ENCODE measurements at places on chromosomes 5 and 9. TPM values are rescaled to one million over a fixed set of nuclear protein-coding genes. Genes with fewer than 3 reads are reported as not detected.
A peak's percentile ranks its signal among the peaks of the same experiment; 100 is the strongest.

DNA sequence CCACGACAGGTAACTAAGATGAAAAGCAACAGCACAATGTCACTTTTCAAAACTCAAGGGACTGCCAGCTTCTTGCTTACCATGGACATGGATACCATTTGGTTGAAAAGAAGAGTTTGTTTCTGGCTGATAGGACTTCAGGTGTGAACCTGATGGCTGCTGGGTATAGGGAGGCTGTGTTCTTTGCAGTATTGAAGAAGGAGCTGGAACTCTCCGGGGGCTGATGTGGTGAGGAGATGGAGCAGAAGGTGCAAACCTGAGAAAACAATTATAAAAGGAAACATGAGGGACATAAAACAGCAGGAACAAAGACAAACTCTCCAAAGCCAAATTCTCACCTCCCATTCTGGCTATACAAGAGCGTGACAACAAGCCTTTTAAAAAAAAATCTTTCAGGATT lies 330.1 kb upstream of the RFX3 start:
- peaks cover 4% of the 10 kb centered on the region for H3K4me1 ChIP-seq
- no peak for DNase-seq
- H3K4me3 ChIP-seq: no peak overlapping the region
- H3K27ac ChIP-seq: no peak overlapping the region

GRCh38 chr5:39270225-39270848 lies 51.0 kb upstream of the FYB1 start:
- H3K27ac ChIP-seq: no peak overlapping the region
- no peaks in the 10 kb centered on the region for H3K27me3 ChIP-seq
- H3K4me3 ChIP-seq: no peak overlapping the region
- DNase-seq: no peak
- no peaks in the 10 kb centered on the region for H3K4me1 ChIP-seq

Gene BTNL3
- total RNA-seq: 0.82 TPM

DNA sequence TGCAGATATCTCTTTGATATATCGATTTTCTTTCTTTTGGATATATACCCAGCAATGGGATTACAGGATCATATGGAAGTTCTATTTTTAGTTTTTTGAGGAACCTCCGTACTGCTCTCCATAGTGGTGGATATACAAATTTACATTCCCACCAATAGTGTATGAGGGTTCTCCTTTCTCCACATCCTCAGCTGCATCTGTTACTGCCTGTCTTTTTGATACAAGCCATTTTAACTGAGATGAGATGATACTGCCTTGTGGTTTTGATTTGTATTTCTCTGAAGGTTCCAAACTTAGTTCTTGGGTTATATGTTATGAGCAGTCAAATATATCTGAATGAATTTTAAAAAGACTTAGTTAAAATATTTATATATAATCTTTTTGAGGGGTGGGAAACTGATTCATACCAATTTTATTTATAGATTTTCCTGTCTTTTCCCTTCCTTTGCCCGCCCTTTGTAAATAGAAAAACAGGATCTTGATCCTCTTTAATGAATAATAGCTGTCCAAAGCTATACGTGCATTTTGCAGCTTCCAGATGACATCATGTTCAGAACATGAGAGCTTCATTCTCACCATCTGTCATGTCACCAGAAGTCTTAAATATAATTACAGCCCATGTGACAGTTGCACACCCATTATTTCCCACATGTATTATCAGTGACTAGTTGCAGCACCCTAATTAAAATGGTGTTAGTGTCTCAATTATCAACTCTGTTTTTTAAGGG lies 6.2 kb upstream of the ARHGEF28 start:
- H3K4me1 ChIP-seq: peaks cover 16% of the 10 kb centered on the region
- no peaks in the 10 kb centered on the region for H3K36me3 ChIP-seq
- H3K4me3 ChIP-seq: no peak overlapping the region
- no peak for DNase-seq
- peaks cover 3% of the 10 kb centered on the region for H3K27me3 ChIP-seq

- H3K27ac ChIP-seq: peak overlapping the region; percentile 24
- H3K36me3 ChIP-seq: no peaks in the 10 kb centered on the region
- no peak for DNase-seq
- H3K27me3 ChIP-seq: peaks cover 8% of the 10 kb centered on the region
- peaks cover 21% of the 10 kb centered on the region for H3K4me1 ChIP-seq
- H3K4me3 ChIP-seq: no peak overlapping the region
Measured at GRCh38 chr5:160159991-160160792, 40.9 kb upstream of the PWWP2A start.

Gene GPX8
- 34.6 TPM for total RNA-seq

Gene F12
- 5.7 TPM for total RNA-seq

DNA sequence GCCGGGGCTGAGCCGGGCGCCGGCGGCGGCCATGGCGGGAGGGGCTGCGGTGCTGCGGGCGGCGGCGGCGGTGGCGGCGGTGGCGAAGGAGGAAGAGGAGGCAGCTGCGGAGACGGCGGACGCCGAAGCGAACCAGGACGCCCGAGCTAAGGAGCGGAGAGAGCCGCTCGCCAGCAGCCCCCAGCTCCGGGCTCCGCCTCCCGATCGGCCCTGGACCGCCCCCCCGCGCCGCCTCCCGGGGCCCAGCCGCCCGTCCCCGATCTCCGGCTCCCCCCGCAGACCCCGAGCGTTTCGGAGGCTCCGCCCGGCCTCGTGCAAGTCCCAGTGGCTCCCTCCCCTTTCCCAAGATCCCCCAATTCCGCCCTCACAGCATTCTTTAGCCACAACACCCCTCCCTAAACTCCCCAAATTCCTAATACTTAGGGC lies at the start of gene ASTN2:
Gene ASTN2 (minus strand): TSS at position 152 of the 426 bp plus-strand sequence. CDS start 119 bp downstream, at position 33.
- H3K27ac ChIP-seq: peak within 1 kb of the TSS; percentile 44
- H3K4me3 ChIP-seq: peak within 1 kb of the TSS; percentile 90
- H3K36me3 ChIP-seq: no peaks in the 10 kb centered on the region
- DNase-seq: no peak
- H3K27me3 ChIP-seq: peaks cover 40% of the 10 kb centered on the region
- no peaks in the 10 kb centered on the region for H3K4me1 ChIP-seq

GRCh38 chr9:137454145-137454596 lies 5.0 kb downstream of the NSMF start:
- peak overlapping the region; percentile 74 for H3K4me3 ChIP-seq
- H3K27ac ChIP-seq: peak overlapping the region; percentile 59
- no peaks in the 10 kb centered on the region for H3K36me3 ChIP-seq
- no peaks in the 10 kb centered on the region for H3K4me1 ChIP-seq

GRCh38 chr9:72046630-72047456 lies 13.6 kb downstream of the C9orf57 start:
- no peak overlapping the region for H3K4me3 ChIP-seq
- DNase-seq: no peak
- H3K27ac ChIP-seq: no peak overlapping the region
- H3K36me3 ChIP-seq: no peaks in the 10 kb centered on the region

DNA sequence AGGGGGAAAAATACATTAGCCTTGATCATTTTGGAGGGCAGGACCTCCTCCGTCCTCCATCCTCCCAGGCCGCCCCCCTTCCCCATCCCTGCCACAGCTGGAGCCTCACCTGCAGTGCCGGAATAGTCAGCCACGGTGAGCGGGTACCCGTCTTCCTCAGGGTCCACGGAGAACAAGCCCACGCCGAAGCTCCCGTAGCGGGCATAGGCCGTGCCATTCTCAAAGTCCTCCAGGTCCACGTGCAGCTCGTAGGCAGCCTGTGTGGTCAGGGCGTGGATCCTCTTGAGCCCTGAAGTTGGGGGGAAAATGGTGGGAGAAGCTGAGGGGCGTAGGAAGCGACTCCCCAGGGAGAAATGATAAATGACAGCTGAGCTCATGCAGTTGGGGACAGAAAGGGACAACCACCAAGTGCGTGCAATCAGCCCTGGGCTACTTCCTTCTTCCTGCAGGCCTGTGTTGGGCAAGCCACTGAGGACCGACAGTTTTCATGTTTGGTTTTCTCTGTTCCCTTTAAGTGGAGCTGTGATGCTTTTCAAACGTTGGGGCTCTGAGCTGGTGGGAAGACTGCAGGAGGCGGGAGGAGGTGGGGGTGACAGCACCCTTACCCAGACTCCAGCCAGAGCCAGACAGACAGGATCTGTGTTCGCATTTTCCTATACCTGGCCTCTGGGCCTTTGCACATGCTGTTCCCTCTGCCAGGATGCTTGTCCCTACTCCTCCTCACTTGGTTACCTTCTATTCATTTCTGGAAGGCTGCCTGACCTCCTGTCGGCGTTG lies 8.7 kb upstream of the QRFP start:
- no peaks in the 10 kb centered on the region for H3K4me1 ChIP-seq
- no peak overlapping the region for H3K4me3 ChIP-seq
- H3K27ac ChIP-seq: no peak overlapping the region

Gene C5orf58
- not detected for total RNA-seq

Gene SHOC1
- total RNA-seq: not detected

Gene OLFM1
- total RNA-seq: 9.7 TPM

Gene HRCT1
- 0.40 TPM for total RNA-seq

DNA sequence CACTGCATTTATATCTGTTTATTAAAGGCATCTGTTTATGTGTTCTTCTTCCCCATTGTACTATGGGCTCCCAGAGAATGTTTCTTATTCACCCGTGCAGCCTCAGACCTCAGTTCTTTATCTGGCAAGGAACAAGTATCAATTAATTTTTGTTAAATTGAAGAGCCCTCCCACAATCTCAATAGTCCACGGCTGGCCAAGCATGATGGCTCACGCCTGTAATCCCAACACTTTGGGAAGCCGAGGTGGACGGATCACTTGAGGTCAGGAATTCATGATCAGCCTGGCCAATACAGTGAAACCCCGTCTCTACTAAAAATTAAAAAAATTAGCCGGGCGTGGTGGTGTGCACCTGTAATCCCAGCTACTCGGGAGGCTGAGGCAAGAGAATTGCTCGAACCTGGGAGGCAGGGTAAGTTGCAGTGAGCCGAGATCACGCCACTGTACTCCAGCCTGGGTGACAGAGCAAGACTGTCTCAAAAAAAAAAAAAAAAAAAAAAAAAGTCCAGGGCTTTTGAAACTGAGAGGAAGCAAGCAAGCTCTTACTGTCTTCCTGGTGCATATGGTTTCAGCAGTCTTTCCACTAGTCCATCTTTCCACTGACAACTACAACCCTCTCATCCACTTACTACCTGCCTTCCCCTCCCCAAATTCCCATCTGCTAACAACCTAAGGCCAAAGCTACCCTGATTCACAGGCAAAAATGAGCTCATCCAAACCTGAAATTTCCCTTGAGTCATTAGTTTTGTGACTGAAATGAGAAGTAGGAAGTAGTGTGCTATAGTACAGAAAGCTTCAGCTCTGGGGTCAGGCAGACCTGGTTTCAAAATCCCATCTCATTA lies 2.3 kb upstream of the HK3 start:
- H3K27ac ChIP-seq: peak overlapping the region; percentile 41
- H3K4me3 ChIP-seq: no peak overlapping the region

GRCh38 chr5:39208471-39208870 lies 10.9 kb downstream of the FYB1 start:
- H3K4me1 ChIP-seq: no peaks in the 10 kb centered on the region
- DNase-seq: no peak
- no peak overlapping the region for H3K4me3 ChIP-seq
- H3K27me3 ChIP-seq: peaks cover 4% of the 10 kb centered on the region

DNA sequence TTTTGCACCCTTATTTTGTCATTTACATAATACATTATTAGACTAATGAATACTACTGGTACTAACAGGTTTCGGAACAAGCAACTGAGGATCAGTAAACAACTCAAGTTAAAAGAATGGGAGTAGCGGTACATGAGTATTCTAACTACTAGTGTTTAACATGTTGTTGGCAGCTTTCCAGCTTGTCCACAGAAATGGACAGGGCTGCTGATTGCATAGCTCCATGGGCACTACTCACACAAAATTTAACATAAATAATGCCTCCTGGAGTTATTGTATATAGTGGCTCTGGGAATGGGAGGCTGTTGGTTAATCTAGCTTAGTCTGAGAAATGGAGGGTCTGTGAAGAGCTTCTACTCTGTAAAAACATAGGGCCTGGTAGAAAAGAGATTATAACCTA lies 6.7 kb downstream of the NCBP1 start:
- H3K36me3 ChIP-seq: peaks cover 5% of the 10 kb centered on the region
- H3K4me3 ChIP-seq: no peak overlapping the region
- no peak for DNase-seq
- H3K4me1 ChIP-seq: peaks cover 21% of the 10 kb centered on the region
- no peaks in the 10 kb centered on the region for H3K27me3 ChIP-seq

Gene KIF12
- 35.9 TPM for total RNA-seq

Gene MUSK
- total RNA-seq: not detected

GRCh38 chr5:74919041-74919440 lies 52.9 kb upstream of the FAM169A start:
- no peak for DNase-seq
- no peaks in the 10 kb centered on the region for H3K27me3 ChIP-seq
- no peak overlapping the region for H3K27ac ChIP-seq
- no peak overlapping the region for H3K4me3 ChIP-seq
- H3K4me1 ChIP-seq: peaks cover 4% of the 10 kb centered on the region
- H3K36me3 ChIP-seq: no peaks in the 10 kb centered on the region

DNA sequence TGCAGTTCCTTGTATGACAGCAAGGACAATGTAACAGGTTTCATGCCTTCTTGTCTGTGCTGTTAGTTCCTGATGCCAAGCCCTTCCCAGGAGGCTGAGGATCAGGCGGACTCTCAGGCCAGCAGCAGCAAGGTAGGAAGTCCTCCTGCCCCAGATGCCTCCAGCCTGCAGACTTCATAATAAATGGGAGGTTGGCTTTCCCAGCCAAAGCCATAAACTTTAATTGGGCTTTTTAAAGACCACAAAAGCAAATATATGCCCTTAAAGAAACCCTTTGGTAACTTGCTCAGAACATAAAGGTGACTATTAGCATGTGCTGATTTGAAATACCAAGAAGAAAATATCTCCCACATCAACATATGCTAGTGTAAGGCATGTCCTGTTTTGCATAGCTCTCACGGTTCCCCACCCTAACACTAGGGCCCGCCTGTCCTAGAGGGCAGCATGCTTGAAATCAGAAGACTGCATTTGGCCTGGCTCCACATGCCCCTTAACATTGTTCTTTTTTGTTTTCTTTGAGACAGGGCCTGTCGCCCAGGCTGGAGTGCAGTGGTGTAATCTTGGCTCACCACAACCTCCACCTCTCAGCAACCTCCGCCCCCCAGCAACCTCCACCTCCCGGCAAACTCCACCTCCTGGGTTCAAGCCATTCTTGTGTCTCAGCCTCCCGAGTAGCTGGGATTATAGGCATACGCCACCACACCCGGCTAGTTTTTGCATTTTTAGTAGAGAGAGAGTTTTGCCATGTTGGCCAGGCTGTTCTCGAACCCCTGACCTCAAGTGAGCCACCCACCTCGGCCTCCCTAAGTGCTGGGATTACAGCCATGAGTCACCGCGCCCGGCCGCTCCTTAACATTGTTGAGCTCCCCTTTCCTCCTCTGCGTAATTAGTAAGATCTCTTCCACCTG lies 44.6 kb upstream of the FCN1 start:
- H3K4me1 ChIP-seq: peaks cover 1% of the 10 kb centered on the region
- no peak overlapping the region for H3K4me3 ChIP-seq
- H3K27me3 ChIP-seq: peaks cover under 1% of the 10 kb centered on the region
- peak; percentile 61 for DNase-seq

- H3K4me1 ChIP-seq: no peaks in the 10 kb centered on the region
- no peak for DNase-seq
- no peaks in the 10 kb centered on the region for H3K27me3 ChIP-seq
- H3K27ac ChIP-seq: no peak overlapping the region
Measured at GRCh38 chr5:25963251-25964008, 1075.0 kb downstream of the CDH9 start.

- no peaks in the 10 kb centered on the region for H3K36me3 ChIP-seq
- no peak for DNase-seq
- peaks cover 8% of the 10 kb centered on the region for H3K4me1 ChIP-seq
- H3K4me3 ChIP-seq: peak overlapping the region; percentile 96
- H3K27me3 ChIP-seq: peaks cover 7% of the 10 kb centered on the region
Measured at GRCh38 chr5:102295534-102296177, 428 bp downstream of the SLCO4C1 start.

Data from type B pancreatic cell (in vitro differentiated cells).